ENCODE measurements at places on chromosomes 16 and 17.

DNA sequence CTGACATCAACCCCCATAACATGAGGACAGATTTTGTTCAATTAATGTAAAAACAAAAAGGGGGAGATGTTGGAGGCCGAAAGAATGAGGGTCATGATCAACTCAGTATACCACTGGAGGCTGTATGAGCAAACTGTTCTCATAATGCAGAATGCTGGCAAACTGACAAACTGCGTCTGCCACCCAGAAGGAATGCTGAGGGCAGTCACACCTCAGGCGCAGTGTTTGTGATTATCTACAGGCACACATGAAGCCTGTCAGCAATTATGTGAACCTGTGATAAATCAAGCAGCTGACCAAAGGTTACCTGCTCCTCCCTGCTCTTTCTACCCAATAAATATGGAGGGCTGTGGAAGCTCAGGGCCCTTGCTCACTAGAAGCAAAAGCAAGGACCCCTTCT lies 27.3 kb downstream of the CD300LG start:
- no peak for DNase-seq

DNA sequence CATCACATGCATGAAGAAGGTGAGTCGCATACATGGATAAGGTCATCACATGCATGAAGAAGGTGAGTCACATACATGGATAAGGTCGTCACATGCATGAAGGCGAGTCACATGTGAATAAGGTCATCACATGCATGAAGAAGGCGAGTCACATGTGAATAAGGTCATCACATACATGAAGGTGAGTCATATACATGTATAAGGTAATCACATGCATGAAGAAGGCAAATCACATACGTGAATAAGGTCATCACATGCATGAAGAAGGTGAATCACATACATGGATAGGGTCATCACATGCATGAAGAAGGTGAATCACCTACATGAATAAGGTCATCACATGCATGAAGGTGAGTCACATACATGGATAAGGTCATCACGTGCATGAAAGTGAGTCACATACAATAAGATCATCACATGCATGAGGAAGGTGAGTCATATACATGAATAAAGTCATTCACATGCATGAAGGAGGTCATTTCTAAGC lies 105.1 kb upstream of the SDK2 start:
- DNase-seq, result no peak

DNA sequence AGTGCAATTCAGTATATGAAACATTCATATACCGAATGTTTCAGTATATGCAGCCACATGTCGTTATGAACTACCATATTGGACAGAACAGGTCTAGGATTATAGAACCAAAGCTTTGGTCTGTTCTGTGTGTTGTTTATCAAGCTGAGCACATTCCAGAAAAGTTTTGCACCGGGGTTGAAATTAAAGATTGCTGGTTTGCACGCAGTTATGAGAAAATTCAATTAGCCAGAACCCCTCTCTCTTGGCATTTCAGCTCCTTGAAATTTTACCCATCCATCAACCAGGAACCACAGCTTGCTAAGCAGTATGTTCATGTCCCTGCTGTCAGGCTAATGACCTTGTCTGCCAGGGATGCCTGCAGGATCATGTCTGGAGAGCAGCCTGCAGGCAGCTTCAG lies 9.5 kb downstream of the KRT32 start:
- DNase-seq, result no peak

GRCh38 chr16:14398014-14398717 lies 231.9 kb downstream of the PARN start:
- DNase-seq, result no peak

DNA sequence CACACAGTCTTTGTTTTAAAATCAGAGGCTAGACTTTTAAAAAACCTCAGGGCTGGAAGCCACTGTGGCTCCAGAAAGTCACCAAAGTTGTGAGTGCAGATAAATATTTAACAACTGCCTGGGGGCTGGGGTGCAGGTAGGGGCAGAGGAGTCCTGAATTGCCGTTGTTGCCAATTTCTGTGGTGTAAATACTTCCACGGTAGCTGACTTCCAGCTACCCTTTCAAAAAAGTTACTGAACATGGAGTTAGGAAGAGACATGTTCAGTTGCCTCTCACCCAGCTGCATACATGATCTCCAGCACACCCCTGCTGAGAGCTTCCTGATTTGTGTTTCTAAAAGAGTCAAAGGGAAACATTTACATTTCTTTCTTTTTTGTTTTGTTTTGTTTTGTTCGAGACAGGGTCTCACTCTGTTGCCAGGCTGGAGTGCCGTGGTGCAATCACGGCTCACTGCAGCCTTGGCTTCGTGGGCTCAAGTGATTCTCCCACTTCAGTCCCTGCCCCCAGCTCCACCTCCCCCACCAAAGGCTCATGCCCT lies 58.7 kb downstream of the PLXDC1 start:
- no peak for DNase-seq

DNA sequence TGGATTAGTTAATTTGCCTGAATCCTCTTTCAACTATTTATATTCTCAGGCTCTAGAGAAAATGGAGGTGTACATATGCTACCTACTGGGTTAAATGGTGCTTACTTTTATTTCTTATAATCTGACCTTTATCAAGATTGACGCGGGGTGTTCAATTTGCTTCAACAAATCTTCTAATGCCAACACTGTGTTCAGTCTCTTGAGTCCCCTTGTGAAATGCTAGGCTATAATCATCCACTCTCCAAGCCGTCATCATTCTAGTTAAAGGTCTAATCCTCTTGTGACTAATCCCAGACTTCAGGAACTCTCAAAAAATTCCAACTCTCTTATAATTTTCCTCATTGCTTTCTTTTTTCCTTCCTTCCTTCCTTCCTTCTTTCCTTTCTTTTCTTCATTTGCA lies 1396.2 kb downstream of the CDH8 start:
- no peak for DNase-seq

Measured in NCI-H1694 (cell line).